ENCODE measurements at places on chromosomes 4 and X.

GRCh38 chr4:125650557-125650956 lies 335.8 kb downstream of the FAT4 start:
- no peak for DNase-seq

- no peak for DNase-seq
Measured at GRCh38 chr4:111666826-111667360, 478.4 kb upstream of the FAM241A start.

DNA sequence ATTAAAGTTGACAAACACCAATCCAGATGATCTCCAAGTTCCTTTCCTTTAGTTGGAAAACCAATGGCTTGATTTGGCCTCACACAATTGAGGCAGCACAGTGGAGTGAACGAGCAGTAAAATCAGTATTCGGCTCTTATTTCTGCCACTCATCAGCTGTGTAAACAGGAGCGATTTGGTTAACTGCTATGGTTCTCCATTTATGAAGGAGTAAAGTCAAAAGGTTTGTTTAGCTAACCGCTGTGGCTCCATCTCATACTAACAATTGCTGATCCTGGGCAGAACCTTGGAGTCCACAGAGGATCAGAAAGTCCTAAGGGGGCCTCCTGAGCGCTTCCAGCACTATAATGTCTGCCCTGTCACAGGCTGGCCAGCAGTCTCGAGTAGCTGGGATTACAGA lies 54.5 kb upstream of the EXOC1L start:
- DNase-seq: no peak

DNA sequence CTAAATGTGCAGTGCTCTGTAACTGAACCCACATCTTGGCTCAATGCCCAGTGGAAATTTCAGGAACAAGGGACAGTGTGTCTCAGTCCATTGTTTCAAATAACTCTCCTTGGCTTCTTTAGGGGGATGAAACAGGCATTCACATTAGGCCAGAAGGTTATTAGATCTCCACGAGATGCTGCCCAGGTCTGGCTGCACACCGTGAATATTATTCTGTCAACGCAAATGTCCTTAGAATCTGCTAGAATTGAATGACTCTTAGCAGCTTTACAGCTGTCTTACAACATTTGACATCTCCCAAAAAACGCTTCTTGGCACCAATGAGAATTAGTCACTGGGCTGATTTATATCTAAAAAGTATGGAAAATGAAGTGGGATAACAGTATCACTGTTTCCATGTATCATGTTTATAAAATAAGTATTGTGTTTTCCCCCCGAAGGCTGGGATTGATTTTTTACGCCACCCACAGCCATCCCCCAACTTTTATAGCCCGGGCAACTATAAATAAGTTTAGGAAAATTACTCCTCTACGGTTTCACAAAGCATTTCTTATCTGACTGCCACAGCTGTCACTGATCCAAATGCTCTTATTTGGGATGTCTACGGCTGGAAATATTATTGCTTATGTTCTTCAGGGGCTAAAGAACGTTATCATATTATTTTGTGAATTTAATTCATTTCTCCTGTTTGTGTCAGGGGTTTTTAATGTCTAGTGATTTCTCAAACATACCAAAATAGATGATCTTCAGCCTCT lies 559.7 kb upstream of the FAT1 start:
- DNase-seq: no peak

- DNase-seq: no peak
Measured at GRCh38 chr4:143076723-143077122, 108.0 kb upstream of the USP38 start.

DNA sequence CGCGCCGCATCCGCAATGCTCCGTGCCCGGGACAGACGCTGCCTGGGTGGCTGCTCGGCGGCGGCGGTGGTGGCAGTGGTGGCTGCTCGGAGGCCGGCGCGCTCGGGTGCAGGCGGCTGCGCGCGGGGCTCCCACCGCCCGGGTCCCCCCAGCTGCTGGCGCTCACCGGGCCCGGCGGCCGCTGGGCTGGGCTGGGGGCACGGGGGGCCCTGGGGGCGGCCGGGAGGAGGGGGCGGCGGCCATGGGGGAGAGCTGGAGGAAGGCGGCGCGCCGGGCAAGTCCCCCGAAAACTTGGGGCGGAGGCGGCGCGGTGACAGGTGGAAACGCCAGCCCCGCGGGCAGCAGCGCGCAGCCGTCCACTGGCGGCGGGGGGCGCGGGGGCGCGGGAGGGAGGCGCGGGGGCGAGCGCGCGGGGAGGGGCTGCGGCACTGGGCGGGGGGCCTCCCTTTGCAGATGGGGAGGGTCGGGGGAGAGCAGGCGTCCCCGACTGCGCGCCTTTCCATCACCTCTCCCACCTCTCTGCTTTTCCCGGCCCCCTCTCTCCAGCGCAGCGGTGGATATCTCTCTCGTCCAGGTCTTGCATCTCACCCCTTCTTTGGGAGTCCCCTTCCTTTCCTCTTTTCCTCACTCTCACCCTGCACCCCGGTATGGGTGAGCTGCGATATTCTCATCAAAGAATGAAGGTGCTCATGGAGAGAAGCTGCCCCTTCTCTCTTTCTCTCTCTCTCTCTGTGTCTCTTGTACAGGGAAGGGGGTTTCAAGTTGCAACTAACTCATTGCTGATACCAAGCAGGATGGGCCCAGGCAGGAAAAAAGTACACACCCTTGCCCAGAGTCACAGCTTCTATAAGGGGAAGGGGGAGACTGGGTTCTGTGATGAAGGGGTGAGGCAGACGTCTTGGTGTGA lies 83.7 kb upstream of the DHRSX start:
- DNase-seq: no peak

DNA sequence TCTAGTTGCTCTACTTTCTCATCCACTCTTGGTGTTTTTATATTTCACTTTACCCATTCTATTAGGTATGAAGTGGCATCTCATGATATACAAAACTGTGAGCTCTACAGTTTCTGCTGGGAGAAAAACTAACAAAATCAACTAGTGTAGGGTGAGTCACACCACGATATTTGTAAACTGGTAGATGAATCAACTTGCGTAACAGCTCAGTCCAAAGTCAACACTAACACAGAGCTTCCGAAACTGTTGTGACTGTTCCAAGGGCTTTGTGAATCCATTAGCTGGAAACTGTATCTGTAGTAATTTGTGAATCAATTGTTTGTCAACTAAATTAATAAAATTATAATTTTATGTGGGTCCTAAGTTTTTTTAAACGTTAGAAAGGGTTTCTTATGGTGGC lies 119.8 kb upstream of the TSPAN5 start:
- no peak for DNase-seq

DNA sequence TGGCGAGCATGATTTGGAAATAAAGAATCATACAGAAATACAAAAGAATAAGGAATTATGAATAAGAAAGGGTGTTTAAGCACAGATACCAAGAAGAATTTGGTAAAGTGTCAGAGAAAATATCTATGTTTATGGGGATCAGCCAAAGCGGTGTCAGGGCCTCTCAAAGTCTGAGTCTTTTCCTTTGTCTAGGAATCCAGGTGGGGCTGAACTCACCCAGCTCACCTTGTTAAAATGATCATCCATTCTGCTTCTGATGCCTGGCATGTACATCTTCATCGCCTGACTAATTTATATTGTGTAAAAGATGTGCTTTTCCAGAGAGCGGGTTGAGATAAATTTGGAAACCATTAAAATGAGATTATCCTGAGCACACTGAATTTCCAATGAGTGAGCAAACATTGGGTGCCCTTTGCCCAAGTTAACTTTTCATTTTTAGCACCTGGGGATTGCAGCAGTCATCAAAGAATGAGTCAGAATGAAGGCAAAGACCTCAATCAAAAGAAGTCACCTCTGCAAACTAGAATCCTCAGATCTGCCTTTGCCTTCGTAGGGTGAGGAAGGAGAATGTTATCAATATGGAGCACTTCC lies 141.9 kb upstream of the ANXA3 start:
- DNase-seq: no peak

- no peak for DNase-seq
Measured at GRCh38 chr4:26590639-26591038, 6.8 kb downstream of the TBC1D19 start.

- no peak for DNase-seq
Measured at GRCh38 chr4:53908661-53909078, 155.7 kb downstream of the CHIC2 start.

Measured in hypothalamus (tissue), 51 donors.